ENCODE measurements at places on chromosomes 3 and 15. TPM values are rescaled to one million over a fixed set of nuclear protein-coding genes. Genes with fewer than 3 reads are reported as not detected.

SLC28A1 gene
- total RNA-seq = not detected

OR5K3 gene
- not detected for total RNA-seq

SCAANT1 gene
- total RNA-seq = not detected

CD200R1L gene
- not detected for total RNA-seq

NMNAT3 gene
- total RNA-seq = 3.6 TPM

IL5RA gene
- not detected for total RNA-seq

INSYN1 gene
- not detected for total RNA-seq

STRIT1 gene
- total RNA-seq = not detected

CAPN3 gene
- total RNA-seq = 1.8 TPM

GMNC gene
- total RNA-seq = not detected

PPP1R14D gene
- not detected for total RNA-seq

ADAMTS9 gene
- total RNA-seq = not detected

MORF4L1 gene
- total RNA-seq = 293 TPM

P2RY13 gene
- total RNA-seq = not detected

ATP8B4 gene
- 3.4 TPM for total RNA-seq

EPHB3 gene
- 0.16 TPM for total RNA-seq

SPINT1 gene
- 3.4 TPM for total RNA-seq

GOLGA6L26 gene
- total RNA-seq = not detected

CRYBG3 gene
- total RNA-seq = 2.5 TPM

SLC12A8 gene
- total RNA-seq = 1.8 TPM

DUSP7 gene
- 21.7 TPM for total RNA-seq

RFTN1 gene
- 84.2 TPM for total RNA-seq

AADACL2 gene
- total RNA-seq = not detected

GPR27 gene
- total RNA-seq = 0.91 TPM

ALG1L2 gene
- total RNA-seq = 0.56 TPM

UBA5 gene
- total RNA-seq = 77.6 TPM

AHSG gene
- total RNA-seq = not detected

CD200 gene
- 33.6 TPM for total RNA-seq

ISLR gene
- not detected for total RNA-seq
